ENCODE measurements at places on chromosomes 2 and 18. TPM values are rescaled to one million over a fixed set of nuclear protein-coding genes. Genes with fewer than 3 reads are reported as not detected.
A peak's percentile ranks its signal among the peaks of the same experiment; 100 is the strongest.

The SRD5A2 gene
- total RNA-seq, result not detected

DNA sequence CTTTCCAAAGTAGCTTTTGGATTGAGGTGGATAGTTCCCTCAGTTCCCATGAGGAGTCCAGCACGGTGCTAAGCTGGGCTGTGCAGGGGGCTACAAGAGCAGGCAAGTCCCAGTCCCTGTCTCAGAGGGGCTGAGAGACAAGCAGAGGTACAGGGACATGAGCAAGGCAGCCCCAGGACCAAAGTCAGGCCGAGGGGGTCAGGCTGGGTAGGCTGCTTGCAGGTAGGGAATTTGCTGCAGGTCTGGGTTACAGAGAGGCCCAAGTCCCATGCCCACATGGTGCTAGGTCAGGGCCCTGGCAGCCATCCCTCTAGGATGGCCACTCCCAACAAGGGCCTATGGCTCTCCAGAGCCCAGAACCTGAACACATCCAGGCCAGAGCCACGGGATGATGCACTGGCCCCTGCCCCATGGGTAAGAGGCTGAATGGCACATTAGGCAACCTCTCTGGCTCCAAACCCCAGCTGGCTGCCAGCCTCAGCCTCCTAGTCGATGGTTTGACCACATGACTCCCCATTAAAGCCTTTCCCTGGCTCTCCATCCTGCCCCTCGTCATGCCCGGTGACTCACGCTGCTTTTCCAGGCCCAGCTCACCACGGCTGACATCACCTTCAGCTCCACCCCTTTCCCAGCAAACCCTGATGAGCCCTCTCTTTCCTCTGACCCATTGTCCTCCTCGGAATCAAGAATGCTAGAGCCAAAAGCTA, 83.7 kb downstream of the SDC1 start:
- H3K27ac ChIP-seq, result peak overlapping the region; percentile 64
- peak; percentile 96 for DNase-seq
- H3K4me1 ChIP-seq, result peaks cover 11% of the 10 kb centered on the region
- no peak overlapping the region for H3K4me3 ChIP-seq
- no peaks in the 10 kb centered on the region for H3K36me3 ChIP-seq

The ANKRD53 gene
- total RNA-seq, result 1.3 TPM

The HADHA gene
- total RNA-seq, result 144 TPM

The TTC39C gene
- 32.6 TPM for total RNA-seq

DNA sequence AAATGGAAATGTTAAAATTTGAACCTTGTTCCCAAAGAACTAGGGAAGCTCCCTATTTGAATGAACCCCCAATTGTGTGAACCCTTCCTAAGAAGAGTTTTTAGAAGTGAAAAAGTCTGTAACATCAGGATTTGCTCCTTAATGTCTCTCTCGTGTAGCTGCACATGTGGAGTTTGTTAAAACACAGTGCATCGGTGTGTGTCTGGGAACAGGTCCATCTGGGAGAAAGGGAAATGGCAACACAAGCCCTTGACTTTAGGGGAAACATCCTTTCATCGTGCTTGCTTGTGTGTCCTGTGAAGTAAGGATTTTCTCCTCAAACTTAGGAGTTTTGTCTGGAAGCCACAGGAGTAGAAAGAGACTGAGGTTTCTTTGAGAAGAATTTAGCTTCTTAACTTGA, 203.9 kb downstream of the PRKCE start:
- H3K36me3 ChIP-seq, result no peaks in the 10 kb centered on the region
- no peak overlapping the region for H3K27ac ChIP-seq
- H3K27me3 ChIP-seq, result no peaks in the 10 kb centered on the region
- H3K4me3 ChIP-seq, result no peak overlapping the region
- H3K4me1 ChIP-seq, result peaks cover 5% of the 10 kb centered on the region
- no peak for DNase-seq

The MEIS1 gene
- 119 TPM for total RNA-seq

The MAP4K3 gene
- 40.8 TPM for total RNA-seq

DNA sequence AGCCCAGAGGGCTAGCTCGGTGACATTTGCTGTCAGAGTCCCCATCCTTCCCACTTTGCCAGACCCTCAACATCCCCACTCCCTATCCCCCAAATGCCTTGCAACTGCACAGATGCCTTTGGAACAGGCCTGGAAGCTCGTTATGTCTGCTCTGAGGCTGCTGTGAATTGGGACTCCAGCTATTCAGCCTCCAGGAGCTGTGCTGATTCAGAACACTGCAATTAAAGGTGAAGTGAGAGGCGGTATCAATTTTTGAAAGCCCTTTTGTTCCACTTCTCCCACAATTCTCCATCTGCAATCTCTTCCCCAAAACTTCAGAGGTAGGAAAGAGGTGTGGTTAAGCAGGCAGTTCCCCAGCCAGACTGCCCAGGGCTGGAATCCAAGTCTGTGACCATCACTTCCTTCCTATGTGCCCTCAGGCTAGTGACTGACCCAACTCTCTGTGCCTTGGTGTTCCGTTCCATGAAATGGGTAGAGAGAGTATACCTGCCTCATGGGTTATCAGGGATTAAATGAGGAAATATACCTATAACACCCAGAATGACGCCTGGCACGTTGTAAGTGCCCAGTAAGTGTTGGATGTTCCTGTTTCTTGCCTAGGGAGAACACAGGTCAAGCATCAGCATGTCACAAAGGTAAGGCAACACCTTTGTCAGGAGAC, 17.5 kb downstream of the NOSTRIN start:
- no peak overlapping the region for H3K4me3 ChIP-seq
- H3K27me3 ChIP-seq, result no peaks in the 10 kb centered on the region
- no peaks in the 10 kb centered on the region for H3K4me1 ChIP-seq
- H3K27ac ChIP-seq, result no peak overlapping the region

- no peak overlapping the region for H3K27ac ChIP-seq
- H3K36me3 ChIP-seq, result no peaks in the 10 kb centered on the region
- no peak overlapping the region for H3K4me3 ChIP-seq
- peaks cover 1% of the 10 kb centered on the region for H3K4me1 ChIP-seq
Observed at GRCh38 chr2:235352541-235352940, 141.3 kb upstream of the AGAP1 start.

The PRSS56 gene
- total RNA-seq, result not detected

- no peaks in the 10 kb centered on the region for H3K36me3 ChIP-seq
- DNase-seq, result no peak
- no peaks in the 10 kb centered on the region for H3K27me3 ChIP-seq
- no peaks in the 10 kb centered on the region for H3K4me1 ChIP-seq
- no peak overlapping the region for H3K27ac ChIP-seq
Observed at GRCh38 chr2:194464964-194465638, 1191.9 kb upstream of the SLC39A10 start.

- no peaks in the 10 kb centered on the region for H3K27me3 ChIP-seq
- no peaks in the 10 kb centered on the region for H3K4me1 ChIP-seq
Observed at GRCh38 chr18:24043403-24043802, 28.8 kb downstream of the TTC39C start.

The SPEG gene
- total RNA-seq, result 13.1 TPM

The C2orf78 gene
- total RNA-seq, result not detected

DNA sequence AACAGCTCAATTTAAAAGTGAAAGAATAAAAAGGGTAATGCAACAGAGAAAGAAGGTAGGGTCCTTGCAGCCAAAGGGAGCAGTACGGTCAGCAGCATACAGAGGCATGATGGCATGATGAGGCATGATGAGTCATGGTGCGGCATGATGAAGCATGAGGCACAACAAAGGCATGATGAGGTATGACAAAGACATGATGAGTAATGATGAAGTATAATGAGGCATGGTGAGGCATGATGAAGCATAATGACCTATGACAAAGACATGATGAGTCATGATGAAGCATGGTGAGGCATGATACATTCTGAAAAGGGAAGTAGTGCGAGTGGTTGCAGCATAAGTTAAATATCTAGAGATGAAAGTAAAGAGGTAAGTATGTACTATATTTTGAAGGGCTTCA, 673.2 kb downstream of the TMEM182 start:
- no peaks in the 10 kb centered on the region for H3K4me1 ChIP-seq
- DNase-seq, result peak; percentile 13
- no peak overlapping the region for H3K27ac ChIP-seq
- H3K27me3 ChIP-seq, result no peaks in the 10 kb centered on the region

DNA sequence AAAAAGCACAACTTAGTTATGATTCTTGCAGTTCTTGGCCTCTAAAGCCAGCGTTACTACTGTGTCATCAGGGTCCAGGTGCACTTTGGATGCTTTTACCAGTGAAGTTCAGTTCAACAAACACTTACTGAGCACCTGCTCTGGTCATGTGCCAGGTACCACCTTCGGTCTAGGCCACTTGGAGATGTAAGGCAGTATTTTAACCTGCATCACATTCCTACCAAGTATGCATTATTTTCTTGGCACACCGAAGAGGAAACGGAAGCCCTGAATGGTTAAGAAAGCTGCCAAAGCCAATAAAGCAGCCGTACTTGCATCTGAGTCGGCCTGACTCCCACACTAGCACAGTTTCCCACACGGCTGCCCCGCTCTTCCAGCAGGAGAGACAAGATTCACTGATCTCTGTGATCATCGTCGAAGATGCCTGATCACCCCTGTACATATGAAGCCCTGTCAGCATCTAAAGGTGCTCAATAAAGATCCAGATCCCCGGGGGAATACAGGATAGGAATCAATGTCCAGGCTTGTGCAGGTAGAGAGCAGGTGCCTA, 427.1 kb downstream of the EIPR1 start:
- H3K27ac ChIP-seq, result no peak overlapping the region
- no peaks in the 10 kb centered on the region for H3K27me3 ChIP-seq
- no peak for DNase-seq
- no peaks in the 10 kb centered on the region for H3K36me3 ChIP-seq
- no peak overlapping the region for H3K4me3 ChIP-seq
- H3K4me1 ChIP-seq, result no peaks in the 10 kb centered on the region

DNA sequence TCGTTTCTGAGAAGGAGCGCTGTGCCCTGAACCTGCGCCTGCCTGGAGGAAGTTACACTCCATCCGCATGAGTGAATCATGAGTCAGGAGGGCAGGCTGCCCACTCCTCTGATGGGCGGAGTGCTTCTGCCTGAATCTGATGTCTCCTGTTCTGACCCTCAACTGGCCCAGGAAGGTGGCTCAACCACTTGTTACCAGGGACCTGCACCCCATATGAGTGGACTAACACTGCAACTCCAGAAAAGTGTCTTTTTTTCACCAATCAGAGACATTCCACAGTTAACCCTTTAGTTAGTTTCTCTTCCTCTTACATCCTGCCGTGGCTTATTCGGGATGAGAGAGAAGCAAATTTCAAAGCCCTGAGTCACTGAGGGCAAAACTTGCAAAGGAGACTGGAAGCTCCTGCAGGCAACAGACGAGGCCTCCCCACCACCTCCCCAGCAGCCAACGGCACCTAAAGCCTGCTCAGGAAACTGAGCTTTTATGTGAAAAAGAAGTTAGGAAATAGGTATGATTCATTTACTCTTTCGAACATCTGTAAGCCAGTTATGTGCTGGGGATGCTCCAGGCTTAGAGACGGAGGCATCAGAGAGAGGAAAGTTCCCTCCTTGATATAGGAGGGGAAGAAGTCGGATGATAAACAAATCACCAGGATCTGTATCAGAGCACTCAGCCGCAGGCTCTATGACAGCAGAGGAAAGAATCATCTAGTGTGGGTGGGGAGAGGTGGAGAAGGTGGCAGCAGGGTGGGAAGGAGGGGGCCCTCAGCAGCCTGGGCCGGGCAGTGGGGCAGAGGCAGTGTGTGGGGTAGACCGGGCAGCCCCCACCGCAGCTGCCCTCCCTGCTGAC, 30.9 kb downstream of the MBP start:
- peak overlapping the region; percentile 15 for H3K4me3 ChIP-seq
- H3K27ac ChIP-seq, result peak overlapping the region; percentile 92
- H3K27me3 ChIP-seq, result no peaks in the 10 kb centered on the region
- no peaks in the 10 kb centered on the region for H3K36me3 ChIP-seq

The CTNNA2 gene
- not detected for total RNA-seq

DNA sequence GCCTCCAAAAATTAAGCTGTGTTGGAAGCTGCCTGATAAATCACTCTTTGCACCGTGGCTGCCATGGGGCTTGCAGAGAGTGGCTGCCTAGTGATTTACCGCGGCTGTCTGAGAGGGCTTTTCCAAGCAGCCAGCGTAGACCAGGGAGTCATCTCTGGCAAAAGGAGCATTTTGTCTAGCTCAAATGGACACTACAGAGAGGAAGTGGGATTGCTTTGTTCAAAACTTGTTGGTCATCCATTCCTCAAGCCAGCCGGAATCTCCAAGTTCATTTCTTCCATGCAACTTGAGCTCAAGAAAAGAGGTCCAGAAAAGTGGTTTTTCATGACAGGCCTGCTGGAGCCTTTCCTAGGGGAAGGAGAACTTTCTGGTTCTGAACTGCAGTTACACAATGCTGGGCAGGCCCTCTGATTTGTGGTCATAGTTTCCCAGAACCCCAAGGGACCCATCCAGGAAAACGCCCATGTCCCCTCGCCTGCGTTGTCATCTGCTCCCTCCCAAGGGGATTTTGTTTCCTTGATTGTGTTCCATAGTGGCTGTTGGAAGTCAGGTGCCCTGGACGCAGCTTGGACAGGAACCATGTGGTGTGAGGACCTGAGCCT, 108.1 kb downstream of the TRIB2 start:
- H3K4me1 ChIP-seq, result peaks cover 11% of the 10 kb centered on the region
- H3K27ac ChIP-seq, result peak overlapping the region; percentile 29
- DNase-seq, result peak; percentile 67

The GCG gene
- total RNA-seq, result not detected

GRCh38 chr18:62618735-62619134, 95.9 kb downstream of the ZCCHC2 start:
- no peak for DNase-seq
- peaks cover 3% of the 10 kb centered on the region for H3K27me3 ChIP-seq
- no peak overlapping the region for H3K4me3 ChIP-seq
- H3K4me1 ChIP-seq, result no peaks in the 10 kb centered on the region
- H3K27ac ChIP-seq, result no peak overlapping the region

- H3K36me3 ChIP-seq, result peaks cover 13% of the 10 kb centered on the region
- H3K4me3 ChIP-seq, result no peak overlapping the region
- no peaks in the 10 kb centered on the region for H3K27me3 ChIP-seq
Observed at GRCh38 chr18:9539938-9540337, 64.6 kb downstream of the RALBP1 start.

DNA sequence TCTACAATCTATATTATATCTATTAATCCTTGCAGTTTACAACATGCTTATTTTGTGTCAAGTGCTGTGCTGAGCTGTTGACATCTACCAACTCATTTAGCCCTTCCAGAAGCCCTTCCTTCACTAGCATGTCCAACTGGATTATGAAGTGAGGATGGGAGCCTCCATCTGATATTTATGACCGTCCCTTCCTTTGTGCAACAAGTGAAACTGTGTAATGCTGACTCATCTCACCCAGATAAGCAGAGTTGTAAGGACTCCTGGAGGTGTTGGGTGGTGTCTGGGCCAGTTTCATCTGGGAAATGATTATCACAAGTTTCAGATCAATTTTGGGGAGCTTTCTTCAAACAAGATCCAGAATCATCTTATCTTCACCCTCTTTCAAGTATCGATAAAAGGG, 156.6 kb upstream of the ETAA1 start:
- H3K4me3 ChIP-seq, result no peak overlapping the region
- peak; percentile 39 for DNase-seq
- no peaks in the 10 kb centered on the region for H3K36me3 ChIP-seq
- H3K4me1 ChIP-seq, result no peaks in the 10 kb centered on the region
- H3K27me3 ChIP-seq, result no peaks in the 10 kb centered on the region

DNA sequence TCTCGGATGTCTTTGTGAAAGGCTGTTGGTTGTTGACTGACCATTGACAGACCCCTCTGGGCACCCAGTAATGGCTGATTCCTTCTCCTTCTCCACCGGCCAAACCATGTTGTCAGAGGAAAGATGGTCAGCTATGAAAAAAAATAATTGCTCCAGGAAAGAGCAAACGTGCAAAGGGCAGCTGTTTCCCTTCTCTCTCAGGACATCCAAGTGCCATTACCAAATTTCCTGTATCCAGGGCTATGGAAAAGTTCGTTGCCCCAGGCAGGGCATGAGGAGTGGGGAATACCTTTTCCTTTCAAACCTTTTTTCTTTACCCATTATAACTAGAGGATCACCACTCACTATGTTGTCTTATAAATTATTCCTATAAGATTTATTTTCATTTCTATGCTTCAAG, 321.5 kb upstream of the HNRNPA3 start:
- no peak overlapping the region for H3K27ac ChIP-seq
- H3K4me1 ChIP-seq, result no peaks in the 10 kb centered on the region
- no peak for DNase-seq
- H3K27me3 ChIP-seq, result no peaks in the 10 kb centered on the region

The ABCB11 gene
- total RNA-seq, result not detected

Measured in fibroblast of lung (primary cell).